ENCODE measurements at places on chromosomes 5 and 9.

- no peak for DNase-seq
Measured at GRCh38 chr5:34717426-34718327, 61.5 kb downstream of the RAI14 start.

GRCh38 chr5:58490402-58491050 lies 709 bp upstream of the GAPT start:
- DNase-seq, result no peak

DNA sequence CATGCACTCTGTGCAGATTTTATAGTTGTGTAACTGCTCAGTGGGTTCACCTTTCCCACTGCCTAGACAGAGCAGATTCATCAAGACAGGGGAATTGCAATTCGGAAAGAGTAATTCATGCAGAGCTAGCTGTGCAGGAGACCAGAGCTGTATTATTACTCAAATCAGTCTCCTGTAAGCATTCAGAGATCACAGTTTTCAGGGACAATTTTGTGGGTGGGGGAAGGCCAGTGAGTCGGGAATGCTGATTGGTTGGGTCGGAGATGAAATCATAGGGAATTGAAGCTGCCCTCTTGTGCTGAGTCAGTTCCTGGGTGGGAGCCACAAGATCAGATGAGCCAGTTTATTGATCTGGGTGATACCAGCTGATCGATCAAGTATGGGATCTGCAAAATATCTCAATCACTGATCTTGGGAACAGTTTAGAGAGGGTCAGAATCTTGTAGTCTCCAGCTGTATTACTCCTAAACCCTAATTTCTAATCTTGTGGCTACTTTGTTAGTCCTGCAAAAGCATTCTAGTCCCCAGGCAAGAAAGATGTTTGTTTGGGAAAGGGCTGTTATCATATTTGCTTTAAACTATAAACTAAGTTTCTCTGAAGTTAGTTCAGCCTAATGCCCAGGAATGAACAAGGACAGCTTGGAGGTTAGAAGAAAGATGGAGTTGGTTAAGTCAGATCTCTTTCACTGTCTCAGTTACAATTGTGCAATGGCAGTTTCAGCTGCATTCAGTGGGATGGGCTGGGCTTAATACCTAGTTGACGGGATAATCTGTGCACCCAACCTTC lies 12.7 kb upstream of the SVEP1 start:
- no peak for DNase-seq

DNA sequence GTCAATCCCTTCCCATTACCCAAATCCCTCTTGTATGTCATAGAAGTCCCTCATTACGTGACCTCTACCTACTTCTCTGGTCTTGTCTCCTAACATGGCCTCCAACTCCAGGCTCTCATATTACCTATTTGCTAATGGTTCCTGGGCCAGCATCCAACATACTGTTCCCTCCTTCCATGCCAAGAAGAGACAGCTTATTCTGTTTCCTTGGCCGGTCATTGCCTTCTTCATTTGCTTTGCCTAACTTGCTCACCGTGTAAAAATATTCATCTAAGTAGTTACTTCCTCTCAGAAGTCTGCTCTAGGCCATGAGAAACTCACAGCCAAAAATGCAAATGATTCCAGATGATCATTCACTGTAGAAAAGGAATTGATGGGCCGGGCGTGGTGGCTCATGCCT lies 8.9 kb upstream of the IL6ST start:
- DNase-seq, result no peak

DNA sequence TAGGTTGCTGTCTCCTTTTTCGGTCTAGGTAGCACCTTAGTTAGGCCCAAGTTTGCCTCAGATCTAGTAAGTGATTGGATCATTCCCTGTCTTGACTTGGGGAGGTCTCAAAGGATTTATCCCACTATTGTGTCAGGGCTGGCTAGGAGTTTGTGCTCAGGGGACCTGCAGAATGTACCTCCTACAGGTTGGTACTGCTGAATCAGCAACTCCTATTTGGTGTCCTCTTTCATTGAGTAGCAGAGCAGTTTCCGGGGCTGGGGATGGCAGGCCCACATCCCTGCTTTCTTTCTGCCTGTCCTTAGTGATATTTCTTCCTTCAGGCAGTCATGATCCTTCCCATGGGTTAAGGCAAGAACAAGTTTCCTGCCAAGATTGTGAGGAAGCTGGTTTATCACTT lies 192.9 kb upstream of the CCNH start:
- DNase-seq, result no peak

GRCh38 chr9:137365552-137366444 lies 57.2 kb downstream of the EXD3 start:
- no peak for DNase-seq

- no peak for DNase-seq
Measured at GRCh38 chr9:72464857-72465592, 56.4 kb upstream of the TMC1 start.

DNA sequence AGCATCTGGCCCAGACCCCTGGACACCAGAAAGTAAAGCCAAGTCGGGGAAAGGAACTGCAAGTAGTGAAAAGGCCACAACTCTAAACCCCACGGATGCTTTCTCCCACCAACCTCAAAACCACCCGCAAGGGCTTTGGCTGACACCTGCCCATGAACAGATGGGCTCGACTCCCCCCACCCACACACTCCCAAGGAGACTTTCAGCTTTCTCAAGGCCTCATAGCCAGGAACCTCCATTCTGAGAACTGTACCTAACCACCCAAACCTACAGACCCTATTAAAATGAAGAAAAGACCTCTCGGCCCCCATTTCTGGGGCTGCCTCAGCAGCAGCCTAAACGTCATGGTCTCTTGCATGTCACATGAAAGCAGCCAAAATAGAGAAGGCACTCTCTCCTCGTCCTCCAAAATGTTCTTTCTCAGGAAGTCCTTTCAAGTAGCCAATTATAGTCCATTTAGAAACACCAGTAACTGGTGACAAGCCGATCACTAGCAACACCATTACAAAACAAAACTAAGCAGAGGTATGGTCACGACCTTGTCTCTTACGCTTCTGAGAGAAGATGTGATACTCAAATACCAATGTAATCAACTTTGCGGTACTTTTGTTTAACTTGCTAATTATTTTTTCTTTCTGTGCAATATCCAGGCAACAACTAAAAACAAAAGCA lies 2.9 kb downstream of the B4GALT1 start:
- no peak for DNase-seq
